Ammon's horn (tissue), 1 donor: ENCODE measurements at places on chromosomes 1 and 21.

DNA sequence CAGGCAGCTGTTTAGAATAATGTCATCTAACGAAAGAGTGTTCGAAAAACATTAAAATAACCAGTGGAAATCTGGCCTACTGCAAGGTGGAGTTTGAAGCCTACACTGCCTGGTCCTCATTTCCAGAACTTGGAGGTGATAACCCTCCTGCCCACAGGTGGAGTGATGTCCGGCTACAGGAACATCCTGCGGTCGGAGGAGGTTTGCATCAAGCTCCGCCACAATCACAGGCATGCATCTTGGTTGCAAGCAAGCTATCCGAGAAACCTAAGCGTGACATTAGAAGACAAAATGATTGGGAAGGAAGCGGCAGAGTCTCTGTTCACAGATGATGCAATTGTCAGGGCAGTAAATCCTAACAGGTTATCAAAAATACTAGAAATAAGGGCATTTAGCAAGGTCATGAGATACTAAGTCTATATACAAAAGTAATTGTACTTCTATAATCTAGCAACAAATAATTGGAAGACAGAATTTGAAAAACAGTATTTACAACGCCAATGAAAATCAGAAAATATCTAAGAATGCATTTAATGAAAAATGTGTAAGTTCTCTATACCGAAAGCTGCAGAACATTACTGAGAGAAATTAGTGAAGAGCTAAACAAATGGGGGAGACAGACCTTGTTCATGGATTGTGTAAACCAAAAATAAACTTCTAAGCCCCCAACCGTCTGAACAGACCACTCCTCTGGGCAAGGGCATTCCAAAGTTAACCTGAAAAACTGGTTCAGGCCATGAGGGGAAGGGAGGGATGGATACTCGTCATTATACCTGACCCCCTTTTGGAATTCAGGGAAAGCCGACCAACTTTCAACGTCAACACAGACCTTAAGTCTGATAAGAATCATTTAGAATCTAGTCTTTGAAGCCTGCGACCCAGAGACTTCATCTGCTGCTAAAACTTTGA is 4.7 kb upstream of the SLC19A1 start:
- DNase-seq = no peak

DNA sequence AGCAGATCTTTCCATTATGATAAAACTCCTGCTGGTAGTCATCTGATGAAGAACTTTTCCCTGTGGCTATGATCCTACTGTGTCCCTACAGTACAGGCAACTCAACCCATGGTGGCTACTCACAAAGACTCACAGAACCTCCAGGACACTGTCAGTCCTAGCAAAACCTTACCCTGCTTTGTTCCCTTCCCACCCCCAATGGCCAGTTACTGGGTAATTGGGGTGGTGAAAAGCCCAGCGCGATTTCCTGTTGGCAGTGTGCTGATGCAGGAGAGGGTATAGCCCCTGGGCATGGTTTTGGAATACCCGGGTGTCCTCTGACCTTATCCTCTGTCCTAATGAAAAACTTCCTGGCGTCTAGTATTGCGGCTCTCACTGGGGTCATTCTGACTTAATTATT is 533 bp upstream of the RGL1 start:
- no peak for DNase-seq

- DNase-seq = no peak
Observed at GRCh38 chr1:234586892-234587485, 23.0 kb downstream of the IRF2BP2 start.

GRCh38 chr1:169348383-169349036 is 19.1 kb downstream of the NME7 start:
- peak; percentile 77 for DNase-seq

- DNase-seq = no peak
Observed at GRCh38 chr21:39604951-39605350, 7.8 kb upstream of the B3GALT5 start.

GRCh38 chr1:2258996-2259395 is 30.9 kb downstream of the SKI start:
- DNase-seq = no peak

- DNase-seq = no peak
Observed at GRCh38 chr1:59481881-59482505, 185.1 kb downstream of the FGGY start.

DNA sequence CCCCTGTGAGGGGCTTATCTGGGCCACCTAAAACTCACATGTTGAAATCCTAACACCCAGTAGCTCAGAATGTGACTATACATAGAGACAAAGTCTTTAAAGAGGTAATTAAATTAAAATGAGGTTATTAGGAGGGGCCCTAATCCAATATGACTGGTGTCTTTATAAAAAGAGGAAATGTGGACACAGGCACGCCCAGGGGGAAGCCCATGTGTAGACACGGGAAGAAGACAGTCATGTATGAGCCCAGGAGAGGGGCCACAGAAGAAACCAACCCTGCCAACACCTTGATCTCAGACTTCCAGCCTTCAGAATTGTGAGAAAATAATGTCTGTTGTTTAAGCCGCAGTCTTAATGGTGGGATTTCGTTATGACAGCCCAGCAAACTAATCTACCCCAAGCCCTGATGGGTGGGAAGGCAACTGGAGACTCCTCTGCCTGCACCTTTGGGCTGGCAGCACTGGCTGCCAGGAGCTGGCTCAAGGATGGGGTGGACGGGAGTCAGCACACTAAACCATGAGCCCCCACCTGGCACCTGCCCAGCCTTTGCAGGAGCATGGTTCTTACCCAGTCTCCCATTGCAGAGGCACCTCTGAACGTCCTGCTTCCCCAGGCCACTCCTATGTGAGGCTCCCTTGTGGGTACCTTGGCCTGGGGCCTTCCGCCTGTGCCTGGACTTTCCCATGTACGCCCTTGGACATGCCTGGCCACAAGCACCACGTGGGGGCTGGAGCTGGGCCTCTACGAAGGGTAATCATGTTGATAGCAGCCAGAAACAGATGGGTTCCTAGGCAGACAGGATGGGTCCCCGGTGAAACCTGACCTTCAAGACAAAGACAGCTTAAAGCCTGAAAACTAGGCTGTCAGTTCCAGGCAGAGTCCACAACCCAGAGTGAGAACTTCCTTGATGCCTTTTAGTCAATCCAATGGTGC is 57.1 kb upstream of the DMRTB1 start:
- DNase-seq = no peak

DNA sequence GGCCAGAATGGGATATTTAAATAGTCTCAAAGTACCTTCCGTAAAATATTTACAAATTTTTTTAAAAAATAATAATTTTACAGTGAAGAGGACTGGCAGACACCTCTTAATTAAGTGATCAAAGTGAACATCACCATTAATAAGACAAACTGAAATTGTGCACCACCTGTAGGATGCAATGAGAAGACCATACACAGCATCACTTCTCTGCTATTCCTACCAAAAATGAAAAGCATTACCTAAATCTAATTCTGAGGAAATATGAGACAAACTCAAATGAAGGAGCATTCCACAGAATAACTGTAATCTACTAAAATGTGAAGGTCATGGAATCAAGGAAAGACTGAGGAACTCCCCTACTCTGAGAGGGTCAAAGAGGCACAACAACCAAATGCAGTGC is 68.2 kb upstream of the PRDX6 start:
- DNase-seq = no peak

DNA sequence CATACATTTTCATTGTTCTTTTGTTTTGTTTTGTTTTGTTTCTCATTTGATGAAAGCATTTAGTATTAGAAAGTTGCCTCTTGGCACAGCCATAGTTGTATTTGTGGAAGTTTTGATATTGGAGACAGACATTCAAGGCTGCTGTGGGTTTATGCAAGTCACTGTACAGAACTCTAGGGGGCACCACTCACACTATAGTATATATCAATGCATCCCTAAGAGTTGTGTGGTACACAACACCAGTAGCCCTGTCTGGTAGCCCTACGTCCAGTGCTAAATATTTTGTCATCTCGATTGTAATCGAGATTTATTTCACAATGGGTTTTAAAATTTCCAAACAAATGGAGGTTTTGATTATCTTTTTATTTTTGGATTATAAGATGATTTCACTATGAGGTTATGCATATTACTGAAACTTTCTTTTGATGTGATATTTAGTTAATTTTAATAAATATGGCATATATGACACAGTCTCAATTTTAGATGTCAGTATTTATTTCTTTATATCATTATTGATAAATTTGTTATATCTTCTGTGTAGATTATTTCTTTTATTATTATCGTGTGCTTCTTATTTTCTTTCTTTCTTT is 112.2 kb downstream of the NR5A2 start:
- peak; percentile 36 for DNase-seq

DNA sequence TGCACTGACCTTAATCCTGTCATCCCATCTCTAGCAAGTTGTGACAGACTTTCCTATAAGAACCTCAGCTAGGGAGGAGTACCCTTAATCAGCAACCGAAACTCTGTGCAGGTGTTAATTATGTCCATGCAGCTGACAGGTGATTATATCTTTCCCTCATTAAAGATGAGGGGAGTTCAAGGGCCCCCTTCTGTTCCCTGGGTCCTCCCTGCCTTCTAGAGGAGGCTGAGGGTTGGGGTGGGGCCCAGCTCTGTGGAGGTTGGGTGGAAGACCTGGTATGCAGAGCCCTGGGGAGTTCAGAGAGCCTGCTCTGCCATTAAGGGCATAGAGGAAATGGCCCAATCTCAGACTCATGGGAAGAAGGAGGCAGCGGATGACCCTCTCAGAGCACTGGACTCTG is 35.6 kb upstream of the CRNN start:
- no peak for DNase-seq

GRCh38 chr1:209655411-209656231 is 3.4 kb upstream of the LAMB3 start:
- DNase-seq = peak; percentile 48

- no peak for DNase-seq
Observed at GRCh38 chr1:107496002-107496401, 355.2 kb downstream of the NTNG1 start.

GRCh38 chr1:196143602-196144342 is 464.5 kb downstream of the KCNT2 start:
- DNase-seq = no peak

DNA sequence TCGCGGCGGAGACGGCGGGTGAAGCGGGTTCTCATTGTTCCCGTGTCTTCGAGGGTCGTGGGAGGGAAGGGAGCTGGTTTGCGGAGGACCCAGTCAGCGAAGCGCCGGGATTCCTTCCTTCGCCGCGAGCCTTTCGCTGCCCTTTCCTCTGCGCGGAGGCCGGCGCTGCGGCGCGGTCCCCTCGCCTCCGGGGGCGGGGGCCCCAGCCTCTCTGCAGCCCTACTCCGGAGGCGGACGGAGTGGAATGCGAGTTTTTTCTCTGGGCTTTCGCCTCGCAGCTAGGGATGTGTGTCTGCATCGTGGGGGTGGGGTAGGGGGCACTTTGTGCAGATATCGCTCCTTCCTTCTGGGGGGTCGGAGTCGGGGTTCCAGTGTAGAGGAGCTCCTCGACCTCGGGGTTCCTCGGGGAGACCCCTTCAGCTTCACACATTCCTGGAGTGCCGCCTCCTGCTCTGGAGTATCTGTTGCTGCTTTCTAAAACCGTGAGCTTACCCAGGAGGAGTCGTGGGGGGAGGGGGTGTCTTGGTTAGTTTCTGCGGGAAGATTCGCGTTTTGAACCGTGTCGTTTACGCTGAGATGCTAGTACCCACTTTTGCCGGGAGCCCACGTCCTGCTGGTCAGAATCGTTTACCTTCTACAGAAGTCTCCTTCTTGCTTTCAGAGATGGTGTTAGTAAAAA is 595 bp downstream of the RNF2 start:
- peak; percentile 14 for DNase-seq

DNA sequence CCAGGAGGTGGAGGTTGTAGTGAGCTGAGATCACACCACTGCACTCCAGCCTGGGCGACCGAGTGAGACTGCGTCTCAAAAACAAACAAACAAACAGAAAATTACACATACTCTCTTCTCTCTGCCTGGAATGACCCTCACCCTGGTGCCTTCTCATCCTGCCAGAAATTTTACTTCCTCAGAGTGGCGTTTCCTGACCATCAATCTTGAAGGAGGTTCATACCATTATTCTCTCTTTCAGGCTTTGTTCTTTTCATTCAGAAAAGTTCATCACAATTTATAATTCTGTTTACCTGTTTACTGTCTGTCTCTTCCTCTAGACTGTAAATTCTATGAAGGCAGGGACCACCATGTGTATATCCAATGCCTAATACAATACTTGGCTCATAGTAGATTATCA is 79.3 kb downstream of the RPS6KA1 start:
- no peak for DNase-seq

DNA sequence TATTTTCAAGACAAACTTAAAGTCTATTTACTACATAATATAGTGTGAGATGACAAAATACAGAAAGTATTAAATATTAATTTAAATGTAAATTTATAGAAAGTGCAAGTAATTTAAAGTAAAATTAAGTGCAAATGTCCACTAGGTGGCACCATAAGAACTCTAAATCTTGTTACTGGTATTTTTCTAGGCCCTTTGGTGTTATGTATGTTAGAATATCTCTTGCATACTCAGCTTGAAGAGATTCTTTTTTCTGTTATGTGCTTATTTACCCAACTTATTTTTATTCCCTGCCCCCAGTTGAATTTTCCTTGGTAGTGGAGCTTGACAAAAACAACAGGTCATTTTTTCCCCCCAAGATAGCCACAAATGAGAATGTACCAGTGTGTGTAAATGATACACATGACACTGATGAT is 71.5 kb downstream of the RPS6KC1 start:
- DNase-seq = peak; percentile 44

DNA sequence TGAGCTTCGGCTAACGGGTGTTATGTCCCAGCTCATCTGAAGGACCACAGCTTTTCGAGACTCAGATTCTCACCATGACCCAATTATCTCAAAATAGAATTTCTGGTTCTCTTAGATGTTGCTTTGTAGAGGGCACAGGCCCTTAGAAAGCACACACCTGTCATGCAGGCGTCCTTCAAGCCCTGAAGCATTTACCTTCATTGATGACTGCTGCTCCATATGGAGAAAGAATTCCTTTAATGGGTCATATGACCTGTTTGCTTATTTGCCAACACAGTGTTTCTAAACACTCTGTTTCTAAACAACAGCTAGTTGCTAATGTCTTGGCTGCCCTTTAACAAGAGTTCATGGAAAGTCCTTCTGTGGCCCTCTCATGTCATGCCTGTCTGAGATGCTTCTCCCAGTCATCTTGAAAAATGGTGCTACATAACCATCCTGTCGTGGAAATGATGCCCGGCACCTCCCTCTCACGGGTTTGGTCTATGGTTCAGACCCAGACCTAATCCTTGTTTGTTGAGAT is 495.7 kb downstream of the KIF26B start:
- DNase-seq = no peak

GRCh38 chr1:175579956-175580750 is 163.2 kb downstream of the TNR start:
- no peak for DNase-seq

DNA sequence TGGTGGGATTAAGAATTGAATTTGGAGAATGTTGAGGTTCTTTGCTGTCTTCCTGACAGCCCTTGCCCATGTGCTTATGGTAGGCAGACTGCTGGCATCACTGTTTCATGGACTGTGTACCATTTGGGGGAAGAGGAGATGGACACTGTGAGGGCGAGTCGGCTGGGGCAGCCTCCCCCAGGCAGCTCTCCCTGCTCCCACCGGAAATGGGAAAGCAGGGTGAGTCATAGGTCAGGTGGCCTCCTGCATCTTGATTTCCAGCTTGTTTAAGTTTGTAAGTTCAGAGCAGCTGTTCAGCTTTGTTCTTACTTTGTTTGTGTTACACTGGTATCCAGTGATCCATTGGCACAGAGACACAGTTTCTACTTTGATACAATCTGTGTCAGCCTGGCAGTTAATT is 87.2 kb upstream of the CNIH3 start:
- DNase-seq = no peak
